Stimulated activated CD4-positive, alpha-beta T cell treated with anti-CD3 and anti-CD28 coated beads, TNF-alpha, amount 100 ng/mL, for 1 hour (primary cell): ENCODE measurements at places on chromosomes 4 and X.

GRCh38 chr4:132269303-132269990 is 879.6 kb upstream of the PCDH10 start:
- DNase-seq = no peak

GRCh38 chr4:85147481-85148076 is 181.1 kb upstream of the WDFY3 start:
- DNase-seq = no peak

GRCh38 chrX:41580423-41581064 is 108.2 kb upstream of the GPR34 start:
- no peak for DNase-seq

GRCh38 chr4:67712000-67712625 is 11.2 kb upstream of the UBA6 start:
- DNase-seq = no peak

DNA sequence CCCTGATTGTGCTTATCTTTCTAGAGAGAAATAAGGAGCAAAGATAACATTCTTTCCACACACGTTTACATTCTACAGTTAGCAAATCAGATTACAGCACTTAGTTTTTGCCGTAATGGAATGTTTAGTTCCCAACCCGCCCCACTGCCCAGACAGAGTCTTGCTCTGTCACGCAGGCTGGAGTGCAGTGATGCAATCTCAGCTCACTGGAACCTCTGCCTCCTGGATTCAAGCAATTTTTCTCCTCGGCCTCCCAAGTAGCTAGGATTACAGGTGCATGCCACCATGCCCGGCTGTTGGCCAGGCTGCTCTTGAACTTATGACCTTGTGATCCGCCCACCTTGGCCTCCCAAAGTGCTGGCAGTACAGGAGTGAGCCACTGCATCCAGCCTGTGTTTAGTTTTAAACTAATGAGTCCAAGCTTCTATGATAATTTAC is 8.4 kb upstream of the PRPS1 start:
- no peak for DNase-seq

DNA sequence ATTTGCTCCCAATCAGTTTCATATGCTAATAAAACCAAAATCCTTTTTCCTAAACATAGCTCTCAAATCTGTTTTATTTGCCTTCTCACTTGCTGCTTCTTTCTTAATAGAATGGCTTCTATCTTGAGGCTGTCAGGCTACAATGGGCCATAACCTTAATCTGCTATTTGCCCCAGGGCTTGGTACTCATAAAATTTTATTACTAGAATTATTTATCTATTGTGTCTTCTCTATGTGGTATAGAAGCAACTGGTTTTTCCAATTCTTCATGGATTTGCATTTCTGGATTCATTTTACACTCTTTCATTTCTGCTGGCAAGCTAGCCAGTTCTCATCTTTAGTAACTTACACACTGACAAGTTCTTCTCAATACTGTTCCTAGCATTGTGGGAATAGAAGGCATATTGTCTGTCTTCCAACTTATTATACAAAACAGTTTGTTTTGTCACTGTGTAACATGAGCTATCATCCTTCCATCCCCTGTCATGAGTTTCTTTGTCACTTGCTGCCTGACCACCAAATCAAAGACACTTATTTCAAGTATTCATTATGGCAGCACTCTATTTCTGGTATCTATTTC is 96.6 kb upstream of the KCNIP4 start:
- no peak for DNase-seq

DNA sequence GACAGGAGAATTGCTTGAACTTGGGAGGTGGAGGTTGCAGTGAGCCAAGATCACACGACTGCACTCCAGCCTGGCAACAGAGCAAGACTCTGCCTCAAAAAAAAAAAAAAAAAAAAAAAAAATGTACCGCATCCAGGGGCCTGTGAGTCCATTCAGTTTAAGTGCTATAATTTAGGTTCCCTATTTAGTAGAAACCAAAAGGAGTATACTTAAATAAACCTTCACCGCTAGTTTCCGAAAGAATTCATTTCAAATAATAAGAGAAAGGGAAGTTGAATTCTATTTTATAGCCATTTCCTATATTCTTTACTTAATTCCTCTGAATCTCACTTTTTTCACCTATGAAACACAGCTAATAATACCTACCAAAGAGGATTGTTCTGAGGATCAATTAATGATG is 20.8 kb upstream of the LRBA start:
- no peak for DNase-seq

GRCh38 chr4:128686810-128687209 is 122.7 kb upstream of the JADE1 start:
- no peak for DNase-seq

DNA sequence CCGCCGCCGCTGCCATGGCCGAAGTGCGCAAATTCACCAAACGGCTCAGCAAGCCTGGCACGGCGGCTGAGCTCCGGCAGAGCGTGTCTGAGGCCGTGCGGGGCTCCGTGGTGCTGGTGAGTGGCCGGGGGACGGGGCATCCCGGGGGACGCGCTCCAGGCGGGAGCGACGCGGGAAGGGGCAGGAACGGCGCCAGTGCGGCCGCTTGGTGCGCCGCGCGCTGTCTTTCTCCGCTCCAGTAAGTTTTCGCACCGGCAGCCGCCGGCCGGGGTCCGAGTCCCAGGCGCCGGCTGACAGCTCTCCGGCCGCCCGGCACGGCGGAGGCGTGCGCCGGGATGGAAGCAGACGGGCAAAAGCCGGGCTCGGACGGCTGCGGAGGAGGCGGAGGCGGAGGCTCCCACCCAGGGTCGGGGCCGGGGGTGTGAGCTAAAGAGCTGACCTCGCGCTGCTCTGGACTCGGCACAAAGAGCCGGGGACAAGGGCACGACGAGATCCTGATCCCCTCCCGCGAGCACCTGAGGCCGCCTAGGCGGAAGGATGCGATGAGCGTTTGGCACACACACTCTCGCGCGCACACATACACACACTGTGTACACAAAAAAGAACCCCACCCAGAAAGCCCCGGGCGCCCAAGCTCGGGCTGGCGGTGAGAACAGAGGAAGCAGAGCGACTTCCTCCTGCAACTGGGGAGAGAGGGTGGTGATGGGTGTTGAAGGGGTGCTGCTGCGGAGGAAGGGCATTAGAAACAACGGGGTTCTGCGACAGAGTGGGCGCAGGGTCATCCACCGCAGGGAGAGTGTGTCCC is 545 bp downstream of the DOCK11 start:
- peak; percentile 52 for DNase-seq

GRCh38 chr4:33067221-33067620 is 2347.1 kb downstream of the PCDH7 start:
- no peak for DNase-seq

GRCh38 chr4:134043266-134043665 is 158.3 kb downstream of the PABPC4L start:
- DNase-seq = no peak

GRCh38 chr4:101420661-101421060 is 73.3 kb upstream of the PPP3CA start:
- DNase-seq = no peak

- DNase-seq = no peak
Measured at GRCh38 chr4:174117445-174117844, 166.0 kb downstream of the FBXO8 start.

DNA sequence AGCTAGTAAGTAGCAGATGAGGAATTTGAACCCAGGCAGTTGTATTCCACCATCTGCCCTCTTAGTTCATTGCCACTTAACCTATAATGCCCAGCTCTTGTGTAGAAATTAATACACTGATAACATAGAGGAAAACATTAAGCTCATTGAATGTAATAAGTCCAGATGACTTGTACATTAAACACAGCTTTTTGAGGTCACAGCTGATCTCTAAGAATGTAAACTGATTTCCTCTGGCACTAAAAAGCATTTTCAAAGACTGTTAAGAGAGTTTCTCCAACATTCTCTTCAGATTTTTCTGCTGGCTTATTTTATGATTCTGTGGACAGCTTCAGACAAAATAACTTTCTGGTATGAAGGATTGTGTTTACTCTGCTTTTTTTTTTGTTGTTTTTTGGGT is 42.7 kb downstream of the HPRT1 start:
- no peak for DNase-seq

- no peak for DNase-seq
Measured at GRCh38 chr4:25977397-25978170, 63.6 kb downstream of the SMIM20 start.

- no peak for DNase-seq
Measured at GRCh38 chr4:121183361-121183760, 19.2 kb upstream of the TNIP3 start.

GRCh38 chr4:139950568-139950967 is 203.4 kb downstream of the MAML3 start:
- no peak for DNase-seq

DNA sequence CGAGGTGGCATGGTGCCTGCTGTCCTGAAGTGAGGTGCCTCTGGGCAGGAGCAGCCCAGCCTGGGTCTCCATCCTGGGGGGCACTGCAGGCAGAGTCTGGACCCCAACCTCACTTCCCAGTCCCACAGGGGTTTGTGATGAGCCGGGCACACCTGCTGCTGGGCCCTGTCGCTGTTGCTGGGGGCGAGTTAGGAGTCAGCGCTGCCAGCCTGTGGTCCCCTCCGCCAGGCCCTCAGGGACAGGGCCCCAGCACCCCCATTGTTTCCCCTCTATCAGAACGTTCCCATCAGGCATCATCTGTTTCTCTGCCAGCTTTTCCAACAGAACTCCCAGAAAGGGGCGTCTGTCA is 23.4 kb downstream of the WFS1 start:
- DNase-seq = no peak

DNA sequence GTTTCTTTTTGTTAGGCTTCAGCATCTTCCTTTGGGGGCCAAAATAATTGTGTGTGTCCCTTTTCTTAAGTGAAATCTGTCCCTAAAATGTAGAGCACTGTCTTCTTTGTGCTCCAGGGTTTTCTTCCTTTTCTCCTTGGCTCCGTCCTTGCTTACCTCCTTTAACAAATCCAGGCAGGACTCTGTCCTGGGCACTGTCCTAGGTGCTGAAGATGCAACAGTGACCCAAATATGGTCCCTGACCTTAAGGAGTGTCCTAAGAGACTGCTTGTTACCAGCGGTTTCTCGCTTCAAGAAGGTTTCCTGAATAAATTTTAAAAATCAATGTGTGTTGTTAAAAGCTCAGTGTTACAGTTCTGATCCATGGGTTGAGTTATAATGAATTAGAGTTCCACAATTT is 471.8 kb downstream of the KCNIP4 start:
- DNase-seq = no peak

DNA sequence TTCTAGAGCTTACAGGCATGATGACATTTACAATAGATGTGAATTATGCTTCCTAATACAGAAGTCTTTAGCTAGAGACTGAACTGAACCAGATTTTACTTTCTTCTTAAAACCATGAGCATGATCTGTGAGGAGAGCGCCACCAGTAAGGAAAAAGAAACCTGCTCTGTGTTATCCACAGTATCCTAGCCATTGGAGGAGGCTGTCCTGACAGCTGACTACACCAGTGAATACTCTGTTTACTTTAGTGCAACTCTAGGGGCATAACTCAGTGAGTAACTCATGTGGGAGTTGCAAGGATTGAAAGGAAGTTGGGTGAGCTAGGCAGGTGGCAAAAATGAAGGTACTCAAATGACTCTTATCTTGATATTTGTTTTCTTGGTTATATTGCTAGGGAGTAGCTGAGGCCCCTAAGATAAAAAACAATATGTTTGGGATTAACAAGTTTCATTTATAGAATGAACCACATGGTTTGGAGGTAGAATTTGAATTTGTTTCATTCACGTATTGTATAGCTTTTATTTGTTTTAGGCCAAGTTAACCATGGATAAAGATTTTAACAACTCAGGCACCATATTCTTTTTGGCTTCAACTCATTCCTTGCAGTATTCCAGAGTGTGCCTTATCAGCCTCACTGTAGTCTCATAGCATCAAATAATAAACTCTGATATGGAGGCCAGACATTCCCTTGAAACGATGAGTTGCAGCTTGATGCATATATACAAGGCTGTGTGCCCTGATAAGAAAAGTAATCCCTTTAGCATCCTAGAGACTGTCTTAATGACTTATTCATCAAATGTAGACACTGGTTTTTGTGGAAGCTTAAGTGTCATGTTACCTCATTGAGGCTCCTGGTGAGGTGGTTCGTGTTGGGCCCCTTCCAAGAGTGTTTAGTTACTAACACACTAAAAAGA is 2.5 kb downstream of the BMP3 start:
- no peak for DNase-seq

- DNase-seq = no peak
Measured at GRCh38 chr4:31442236-31442635, 722.1 kb downstream of the PCDH7 start.

DNA sequence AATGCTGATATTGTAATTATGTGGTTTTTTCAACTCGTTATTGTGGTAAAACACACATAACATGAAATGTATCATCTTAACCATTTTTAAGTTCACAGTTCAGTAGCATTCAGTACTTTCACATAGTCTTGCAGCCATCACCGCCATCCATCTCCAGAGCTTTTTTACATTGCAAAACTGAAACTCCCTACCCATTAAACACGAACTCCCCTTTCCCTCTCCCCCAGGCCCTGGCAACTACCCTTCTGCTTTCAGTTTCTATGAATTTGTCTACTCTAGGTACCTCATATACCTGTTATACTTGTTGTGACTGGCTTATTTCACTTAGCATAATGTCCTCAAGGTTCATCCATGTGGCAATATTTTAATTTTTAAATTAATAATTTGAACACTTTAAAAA is 380.6 kb downstream of the MAPK10 start:
- DNase-seq = no peak

GRCh38 chrX:71541210-71542022 is 8.5 kb downstream of the OGT start:
- no peak for DNase-seq

DNA sequence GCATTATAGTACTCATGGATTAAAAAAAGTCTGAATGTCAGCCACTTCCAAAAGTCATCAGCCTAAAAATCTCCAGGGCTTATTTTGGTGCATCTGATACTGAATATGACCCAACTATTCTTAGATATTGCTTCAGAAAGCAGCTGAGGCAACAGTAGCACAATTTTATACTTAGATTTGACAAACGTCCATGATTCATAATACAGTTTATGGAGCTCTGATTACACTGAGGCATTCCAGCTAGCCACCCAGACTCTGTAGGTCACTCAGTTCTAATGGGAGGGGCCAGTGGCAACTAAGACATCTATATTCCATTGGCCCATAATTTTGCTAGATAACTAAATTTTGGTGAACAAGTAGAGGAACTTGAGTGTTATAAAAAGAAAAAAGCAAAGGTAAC is 10.3 kb downstream of the SPATA4 start:
- DNase-seq = no peak

- no peak for DNase-seq
Measured at GRCh38 chrX:72666451-72666850, 47.7 kb downstream of the PHKA1 start.

DNA sequence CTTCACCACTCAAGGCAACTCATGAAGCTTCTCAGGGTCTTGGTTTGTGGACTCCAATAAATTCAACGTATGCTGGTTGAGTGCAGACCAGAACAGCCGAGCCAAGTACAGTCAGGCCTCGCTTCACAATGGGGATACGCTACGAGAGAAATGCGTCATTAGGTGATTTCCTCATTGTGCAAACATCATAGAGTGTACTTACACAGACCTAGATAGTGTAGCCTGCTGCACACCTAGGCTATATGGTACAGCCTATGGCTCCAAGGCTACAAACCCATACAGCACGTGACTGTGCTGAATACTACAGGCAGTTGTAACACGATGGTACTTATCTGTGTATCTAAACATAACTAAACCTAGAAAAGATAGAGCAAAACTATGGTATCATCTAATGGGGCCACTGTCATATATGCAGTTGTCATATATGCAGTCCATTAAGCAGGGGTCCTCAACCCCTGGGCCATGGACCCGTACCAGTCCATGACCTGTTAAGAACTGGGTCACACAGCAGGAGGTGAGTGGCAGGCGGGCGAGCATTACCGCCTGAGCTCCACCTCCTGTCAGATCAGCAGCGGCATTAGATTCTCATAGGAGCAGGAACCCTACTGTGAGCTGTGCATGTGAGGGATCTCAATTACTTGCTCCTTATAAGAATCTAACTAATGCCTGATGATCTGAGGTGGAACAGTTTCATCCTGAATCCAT is 31.5 kb downstream of the RTL5 start:
- no peak for DNase-seq
